ENCODE measurements at places on chromosomes 5 and 9.

GRCh38 chr9:133277467-133277866 is 2.5 kb upstream of the ABO start:
- no peak for DNase-seq

GRCh38 chr5:68007451-68007850 is 208.1 kb upstream of the PIK3R1 start:
- no peak for DNase-seq

DNA sequence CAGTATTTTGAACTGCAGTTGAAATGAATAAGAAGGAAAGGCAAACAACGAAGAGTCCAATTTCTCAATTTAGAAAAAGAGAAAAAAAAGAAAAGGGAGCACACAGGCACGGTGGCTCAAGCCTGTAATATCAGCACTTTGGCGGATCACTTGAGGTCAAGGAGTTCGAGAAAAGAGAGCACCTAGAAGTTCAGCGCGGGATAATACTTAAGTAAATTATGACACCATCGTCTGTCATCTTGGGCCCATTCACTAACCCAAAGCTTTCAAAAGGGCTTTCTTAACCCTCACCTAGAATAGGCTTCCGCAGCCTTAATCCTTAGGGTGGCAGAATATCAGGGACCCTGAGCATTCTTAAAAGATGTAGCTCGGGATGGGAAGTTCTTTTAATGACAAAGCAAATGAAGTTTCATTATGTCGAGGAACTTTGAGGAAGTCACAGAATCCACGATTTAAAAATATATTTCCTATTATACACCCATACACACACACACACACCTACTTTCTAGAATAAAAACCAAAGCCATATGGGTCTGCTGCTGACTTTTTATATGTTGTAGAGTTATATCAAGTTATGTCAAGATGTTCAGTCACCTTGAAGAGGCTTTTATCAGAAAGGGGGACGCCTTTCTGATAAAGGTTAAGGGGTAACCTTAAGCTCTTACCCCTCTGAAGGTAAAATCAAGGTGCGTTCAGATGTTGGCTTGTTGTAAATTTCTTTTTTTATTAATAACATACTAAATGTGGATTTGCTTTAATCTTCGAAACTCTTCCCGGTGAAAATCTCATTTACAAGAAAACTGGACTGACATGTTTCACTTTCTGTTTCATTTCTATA is 602 bp upstream of the CD274 start:
- DNase-seq = no peak

- DNase-seq = no peak
Observed at GRCh38 chr9:104304925-104305324, 199.1 kb upstream of the OR13F1 start.

DNA sequence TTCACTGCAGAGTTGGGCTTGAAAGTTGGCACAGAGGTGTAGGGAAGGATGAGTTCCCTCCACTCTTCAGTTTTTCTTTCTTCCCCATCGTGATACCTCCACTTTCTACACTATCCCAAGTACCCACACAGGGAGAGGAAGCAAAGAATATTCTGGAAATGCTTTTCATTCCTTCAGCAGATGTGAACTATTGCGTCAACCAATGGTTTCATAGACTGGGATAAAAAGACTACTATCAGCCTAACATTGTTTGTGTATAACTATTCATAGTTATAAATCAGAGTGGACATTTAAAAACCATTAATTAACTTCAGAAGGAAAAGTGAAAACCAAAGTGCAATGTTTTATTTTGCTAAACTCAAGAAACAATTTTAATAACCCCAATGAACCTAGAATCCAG is 63.6 kb upstream of the MAMDC2 start:
- no peak for DNase-seq

DNA sequence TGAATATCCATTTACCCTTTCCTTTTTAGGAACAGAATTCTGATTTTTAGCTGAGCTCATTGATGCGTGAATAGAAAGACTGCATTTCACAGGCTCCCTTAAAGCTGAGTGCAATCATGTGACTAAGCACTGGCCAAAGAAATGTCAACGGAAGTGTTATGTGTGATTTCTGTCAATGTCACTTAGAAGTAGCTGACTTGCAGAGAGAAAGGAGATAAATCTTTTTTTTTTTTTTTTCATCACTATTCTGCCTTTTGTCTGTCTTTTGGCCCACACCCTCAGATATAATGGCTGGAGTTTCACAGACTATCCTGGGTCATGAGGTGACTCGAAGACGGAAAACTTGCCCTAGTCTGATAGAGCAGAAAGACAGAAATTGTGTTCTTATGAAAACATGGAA is 39.3 kb upstream of the SLC27A6 start:
- DNase-seq = no peak

- DNase-seq = no peak
Observed at GRCh38 chr9:137311171-137311985, 9.3 kb upstream of the NRARP start.

DNA sequence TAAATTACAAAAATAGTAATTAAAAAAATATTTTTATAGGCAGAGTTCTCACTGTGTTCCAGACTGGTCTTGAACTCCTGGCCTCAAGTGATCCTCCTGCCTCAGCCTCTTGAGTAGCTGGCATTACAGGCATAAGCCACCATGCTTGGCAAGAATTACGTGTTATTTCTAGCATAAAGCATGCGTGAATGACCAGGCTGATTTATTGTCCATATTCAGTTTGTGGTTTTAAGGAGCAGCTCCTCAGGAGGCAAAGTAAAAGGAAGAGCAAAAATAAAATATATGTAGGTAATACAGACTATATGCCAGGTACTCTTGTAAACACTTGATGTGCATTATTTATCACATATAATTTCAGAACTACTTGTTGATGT is 7.1 kb upstream of the CD180 start:
- no peak for DNase-seq

DNA sequence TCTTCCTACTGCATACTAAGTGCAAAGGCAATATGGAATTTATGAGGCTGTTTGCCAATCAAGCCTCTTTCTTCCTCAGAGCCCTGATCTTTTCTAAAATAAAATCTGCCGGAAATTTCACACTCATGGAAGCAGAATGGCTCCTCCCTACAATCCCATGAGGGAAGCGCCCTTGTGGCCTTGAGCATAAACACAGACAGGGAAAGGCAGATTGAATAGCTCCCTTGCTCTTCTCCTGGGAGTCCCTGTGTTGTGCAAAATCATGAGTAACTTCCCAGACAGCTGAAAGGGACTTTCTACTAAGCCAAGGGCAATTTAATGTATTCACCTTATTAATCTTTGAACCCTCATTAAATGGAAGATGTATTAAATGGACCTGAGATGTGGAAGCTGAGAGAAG is 226.1 kb upstream of the PIK3R1 start:
- no peak for DNase-seq

GRCh38 chr5:166267907-166268306 is 2023.5 kb upstream of the WWC1 start:
- no peak for DNase-seq

DNA sequence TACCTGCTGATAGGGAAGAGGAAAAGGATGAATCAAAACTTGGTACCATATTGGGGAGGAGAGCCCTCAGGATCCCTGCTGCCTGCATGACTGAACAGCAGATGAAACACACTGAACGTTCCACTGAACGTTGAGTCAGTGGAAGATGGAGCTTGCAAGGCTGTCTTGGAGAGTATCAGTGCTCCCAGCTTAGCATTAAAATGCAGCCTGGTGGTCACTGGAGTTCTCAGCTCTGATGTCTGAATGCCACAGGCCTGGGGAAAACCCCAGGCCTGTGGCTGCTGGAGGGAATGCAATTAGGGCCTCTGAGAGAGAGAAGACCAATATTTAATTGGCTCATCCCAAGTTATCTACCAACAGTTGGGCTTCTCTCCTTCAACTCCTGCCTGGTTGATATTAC is 54.5 kb downstream of the PDE4D start:
- no peak for DNase-seq

DNA sequence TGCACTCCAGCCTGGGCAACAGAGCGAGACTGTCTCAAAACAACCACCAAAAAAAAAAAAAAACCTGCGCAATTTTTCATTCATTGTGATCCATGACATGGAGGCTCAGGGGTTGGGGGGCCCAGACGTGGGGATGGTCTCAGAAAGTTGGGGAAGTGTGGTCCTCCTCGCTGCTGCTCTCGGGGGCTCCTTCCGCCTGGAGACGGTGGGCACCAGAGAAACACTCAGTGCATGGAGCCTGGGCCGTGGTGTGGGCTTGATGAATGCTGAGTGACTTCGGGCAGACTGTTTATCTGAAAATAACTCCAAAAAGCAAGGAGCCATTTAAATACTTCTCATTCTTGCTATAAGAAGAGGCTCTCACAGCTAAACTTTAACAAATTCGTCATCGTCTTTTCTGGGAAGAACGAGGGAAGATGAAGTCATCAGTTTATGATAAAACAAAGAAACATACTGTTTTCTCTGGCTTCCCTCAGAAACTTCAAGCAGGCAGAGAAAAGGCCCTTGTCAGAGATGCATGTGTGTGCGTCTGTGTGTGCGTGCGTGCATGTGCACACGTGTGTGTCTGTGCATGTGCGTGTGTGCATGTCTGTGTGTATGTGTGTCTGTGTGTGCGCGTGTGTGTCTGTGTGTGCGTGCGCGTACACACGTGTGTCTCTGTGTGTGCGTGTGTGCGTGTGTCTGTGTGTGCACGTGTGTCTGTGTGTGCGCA is 35.0 kb downstream of the RASGEF1C start:
- no peak for DNase-seq

DNA sequence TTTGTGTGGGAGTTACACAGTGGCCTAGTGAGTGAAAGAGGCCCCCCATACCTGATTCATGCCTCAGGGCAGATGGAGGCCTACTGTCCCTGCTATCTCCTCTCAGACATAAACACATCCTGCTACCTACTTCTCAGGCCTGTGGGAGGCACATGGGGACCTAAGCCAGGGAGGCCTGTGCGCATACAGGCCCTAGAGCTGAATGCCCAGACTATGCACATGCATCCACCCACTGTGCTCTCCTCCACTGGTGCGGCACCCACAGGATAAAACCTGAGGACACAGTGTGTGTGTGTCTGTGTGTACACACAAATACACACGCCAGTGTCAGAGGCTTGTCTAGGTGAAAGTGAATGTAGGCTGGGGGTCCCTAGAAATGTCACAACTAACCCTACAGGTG is 1.4 kb downstream of the PAX5 start:
- DNase-seq = no peak

GRCh38 chr5:172477466-172477865 is 23.1 kb upstream of the SH3PXD2B start:
- DNase-seq = no peak

DNA sequence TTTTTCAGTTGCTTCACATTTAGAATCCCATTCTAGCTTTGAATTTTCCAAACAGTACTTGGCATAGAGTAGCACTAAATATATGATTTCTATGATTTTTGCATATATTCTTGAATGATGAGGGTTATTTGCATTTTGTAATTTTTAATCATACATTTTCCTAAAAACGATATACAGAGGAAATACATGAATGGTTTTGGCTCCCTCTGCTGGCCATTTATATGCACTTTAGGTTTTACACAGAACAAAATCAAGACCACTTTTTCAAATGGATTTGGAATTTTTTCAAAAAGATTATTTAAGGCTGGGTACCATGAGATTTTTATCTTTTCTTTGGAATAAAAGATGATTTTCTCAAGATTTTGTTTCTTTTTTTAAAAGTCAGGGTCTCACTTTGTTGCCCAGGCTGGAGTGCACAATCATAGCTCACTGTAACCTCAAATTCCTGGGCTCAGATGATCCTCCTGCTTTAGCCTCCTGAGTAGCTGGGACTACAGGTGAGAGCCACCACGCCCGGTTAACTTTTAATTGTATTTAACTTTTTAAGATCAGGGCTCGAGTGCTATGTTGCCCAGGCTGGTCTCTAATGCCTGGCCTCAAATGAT is 16.7 kb upstream of the COMMD10 start:
- DNase-seq = no peak

DNA sequence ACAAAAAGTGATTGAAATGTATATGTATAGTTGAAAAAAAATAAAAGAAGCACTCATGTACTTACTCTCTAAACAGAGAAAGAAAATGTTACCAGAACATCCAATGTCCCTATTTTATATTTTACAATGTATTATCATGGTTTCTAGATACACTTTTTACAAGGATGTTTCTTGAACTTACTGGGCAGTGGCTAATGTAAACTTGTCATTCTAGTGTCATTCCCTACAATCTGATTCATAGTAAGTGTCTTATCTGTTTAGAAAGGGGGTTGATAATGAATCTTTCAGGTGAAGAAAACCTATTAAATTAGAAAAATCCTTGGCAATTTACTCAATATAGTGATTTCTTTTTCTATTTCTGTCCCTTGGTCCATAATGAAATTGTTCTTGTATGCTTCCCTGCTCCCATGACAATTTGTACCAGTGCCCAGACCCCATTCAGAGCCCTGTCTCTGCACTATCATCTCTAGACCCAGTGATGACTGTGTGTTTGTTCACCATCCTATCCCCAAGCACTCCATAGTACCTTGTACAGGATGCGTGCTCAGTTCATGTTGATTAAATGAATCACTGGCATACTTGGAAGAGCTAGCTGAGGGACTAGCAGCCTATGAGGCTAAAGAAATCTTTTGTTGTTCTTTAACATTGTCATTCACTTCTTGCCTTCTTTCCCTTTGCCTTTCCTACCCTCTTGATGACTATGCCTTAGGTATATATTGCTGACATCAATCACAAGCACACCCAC is 101.2 kb downstream of the HMHB1 start:
- DNase-seq = no peak

GRCh38 chr5:54746777-54747398 is 229.3 kb downstream of the SNX18 start:
- no peak for DNase-seq

GRCh38 chr9:8282535-8282934 is 483.0 kb upstream of the DMAC1 start:
- no peak for DNase-seq

DNA sequence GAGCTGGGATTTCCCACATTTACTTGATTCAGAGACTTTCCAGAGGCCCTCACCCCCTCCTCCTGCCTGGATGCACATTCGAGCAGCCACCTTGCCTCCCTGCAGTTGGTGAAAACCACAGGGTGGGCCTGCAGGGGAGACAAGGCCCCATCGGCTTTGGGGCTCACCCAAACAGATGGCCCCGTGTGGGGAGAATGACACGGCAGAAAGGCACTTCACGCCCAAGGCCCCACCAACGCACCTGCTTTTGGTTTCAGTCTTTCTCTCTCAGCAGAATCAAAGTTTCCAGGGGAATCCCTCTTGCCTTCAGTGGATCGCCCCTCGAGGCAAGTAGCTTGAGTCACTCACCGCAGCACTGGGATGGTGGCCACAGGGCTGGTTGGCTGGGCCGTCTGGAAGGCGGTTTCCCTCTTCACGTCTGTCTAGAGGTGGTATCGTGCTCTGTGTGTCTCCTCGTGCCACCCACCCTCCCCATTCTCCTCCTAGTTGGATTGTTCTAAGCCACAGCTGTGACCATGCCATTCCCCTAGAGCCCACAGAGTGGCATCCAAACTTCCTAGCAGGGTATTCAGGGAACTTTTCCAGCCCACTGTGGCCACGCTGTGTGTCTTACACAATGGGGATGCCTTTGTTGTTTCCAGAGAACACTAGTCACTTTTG is 31.8 kb downstream of the SEC61B start:
- DNase-seq = peak; percentile 52

GRCh38 chr5:142384014-142384413 is 59.2 kb upstream of the SPRY4 start:
- no peak for DNase-seq
